Naive thymus-derived CD8-positive, alpha-beta T cell (primary cell): ENCODE measurements at places on chromosomes 4 and X. TPM values are rescaled to one million over a fixed set of nuclear protein-coding genes. Genes with fewer than 3 reads are reported as not detected.

DNA sequence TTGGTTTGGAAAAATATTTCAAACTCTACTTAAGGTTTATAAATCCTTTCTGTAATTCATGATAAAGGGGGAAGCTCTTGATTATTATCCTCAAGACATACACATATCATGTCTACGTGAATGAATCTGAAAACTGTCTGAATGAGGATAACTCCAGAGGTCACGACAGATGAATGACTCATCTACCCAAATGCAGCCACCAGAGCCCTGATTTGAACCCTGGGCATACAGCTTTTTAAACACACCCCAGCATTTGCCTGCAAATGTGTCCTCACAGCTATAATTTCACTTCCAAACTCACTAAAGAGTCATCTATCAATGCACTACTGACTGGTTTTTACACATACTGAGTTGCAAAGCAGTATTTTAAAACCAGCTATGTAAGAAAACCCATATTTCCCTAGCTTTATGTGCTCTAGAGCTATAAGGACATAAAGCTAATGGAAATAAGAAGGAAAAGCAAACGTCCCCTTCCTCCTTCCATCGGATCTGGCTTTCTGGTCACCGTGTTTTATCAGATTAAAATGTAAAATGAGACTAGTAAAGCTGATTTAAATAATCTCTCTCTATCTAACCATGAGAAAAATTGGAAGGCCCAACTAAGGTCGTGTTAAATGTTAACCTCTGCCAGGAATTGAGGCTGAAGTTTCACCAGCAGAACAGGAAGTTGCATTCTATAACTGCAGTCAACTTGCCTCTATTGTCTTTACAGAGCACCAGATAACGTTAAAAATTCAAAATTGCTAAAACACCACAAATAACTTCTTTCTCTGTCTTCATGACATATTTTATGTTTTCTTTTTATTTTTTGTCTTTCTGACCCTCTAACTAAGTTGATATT, 63.1 kb upstream of the SPP1 start:
- H3K36me3 ChIP-seq = no peaks in the 10 kb centered on the region
- H3K4me3 ChIP-seq = no peak overlapping the region
- H3K27ac ChIP-seq = no peak overlapping the region
- H3K4me1 ChIP-seq = peaks cover 3% of the 10 kb centered on the region
- no peak for DNase-seq

DNA sequence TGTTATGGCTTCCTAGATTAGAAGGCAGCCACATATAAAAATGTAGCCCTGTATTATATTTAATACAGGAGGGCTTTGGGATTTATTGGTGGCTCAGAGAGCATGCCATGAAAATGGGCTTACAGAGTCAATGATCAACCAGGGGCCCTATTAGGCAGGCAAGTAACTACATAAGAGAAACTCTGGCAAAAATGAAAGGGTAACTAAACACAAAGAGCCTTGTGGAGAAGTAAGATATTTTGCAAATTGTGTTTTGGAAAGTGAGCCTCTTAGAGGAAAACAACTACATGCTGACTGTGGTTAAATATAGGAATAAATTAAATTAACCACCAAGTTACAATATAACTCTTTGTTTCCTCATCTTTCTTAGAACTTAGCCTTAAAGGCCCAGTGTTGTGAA, 5.5 kb downstream of the SAT1 start:
- DNase-seq = no peak
- H3K4me1 ChIP-seq = peaks cover 18% of the 10 kb centered on the region
- no peak overlapping the region for H3K4me3 ChIP-seq
- H3K27ac ChIP-seq = no peak overlapping the region

DNA sequence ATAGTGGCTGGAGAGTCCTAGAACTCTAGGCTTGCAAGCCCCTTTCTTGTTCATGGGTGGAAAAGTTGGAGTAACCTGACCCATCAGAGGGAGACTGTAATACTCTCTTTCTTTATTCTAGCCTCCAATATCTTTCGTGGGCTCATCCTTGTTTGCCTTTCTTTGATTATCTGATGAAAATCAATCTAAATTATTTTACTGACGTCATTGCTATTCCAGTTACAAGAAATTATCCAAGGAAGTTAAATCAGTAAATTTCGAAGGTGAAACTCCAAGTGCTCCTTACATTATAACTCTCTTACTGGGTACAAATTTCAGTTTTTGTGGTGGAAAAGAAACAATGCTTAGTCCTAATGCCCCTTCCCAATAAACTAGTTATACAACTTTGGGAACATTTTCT, 412.9 kb downstream of the IDS start:
- H3K27me3 ChIP-seq = no peaks in the 10 kb centered on the region
- no peak overlapping the region for H3K4me3 ChIP-seq
- DNase-seq = no peak
- H3K27ac ChIP-seq = no peak overlapping the region
- H3K36me3 ChIP-seq = no peaks in the 10 kb centered on the region

- no peak overlapping the region for H3K4me3 ChIP-seq
- no peaks in the 10 kb centered on the region for H3K36me3 ChIP-seq
- H3K27me3 ChIP-seq = no peaks in the 10 kb centered on the region
- peaks cover 29% of the 10 kb centered on the region for H3K4me1 ChIP-seq
- no peak for DNase-seq
- H3K27ac ChIP-seq = peak overlapping the region; percentile 43
Observed at GRCh38 chrX:1455948-1456280, 3.2 kb upstream of the ASMTL start.

- no peak overlapping the region for H3K4me3 ChIP-seq
- peaks cover 4% of the 10 kb centered on the region for H3K36me3 ChIP-seq
- no peaks in the 10 kb centered on the region for H3K27me3 ChIP-seq
- H3K27ac ChIP-seq = no peak overlapping the region
Observed at GRCh38 chrX:22666441-22666840, 333.3 kb upstream of the DDX53 start.

DNA sequence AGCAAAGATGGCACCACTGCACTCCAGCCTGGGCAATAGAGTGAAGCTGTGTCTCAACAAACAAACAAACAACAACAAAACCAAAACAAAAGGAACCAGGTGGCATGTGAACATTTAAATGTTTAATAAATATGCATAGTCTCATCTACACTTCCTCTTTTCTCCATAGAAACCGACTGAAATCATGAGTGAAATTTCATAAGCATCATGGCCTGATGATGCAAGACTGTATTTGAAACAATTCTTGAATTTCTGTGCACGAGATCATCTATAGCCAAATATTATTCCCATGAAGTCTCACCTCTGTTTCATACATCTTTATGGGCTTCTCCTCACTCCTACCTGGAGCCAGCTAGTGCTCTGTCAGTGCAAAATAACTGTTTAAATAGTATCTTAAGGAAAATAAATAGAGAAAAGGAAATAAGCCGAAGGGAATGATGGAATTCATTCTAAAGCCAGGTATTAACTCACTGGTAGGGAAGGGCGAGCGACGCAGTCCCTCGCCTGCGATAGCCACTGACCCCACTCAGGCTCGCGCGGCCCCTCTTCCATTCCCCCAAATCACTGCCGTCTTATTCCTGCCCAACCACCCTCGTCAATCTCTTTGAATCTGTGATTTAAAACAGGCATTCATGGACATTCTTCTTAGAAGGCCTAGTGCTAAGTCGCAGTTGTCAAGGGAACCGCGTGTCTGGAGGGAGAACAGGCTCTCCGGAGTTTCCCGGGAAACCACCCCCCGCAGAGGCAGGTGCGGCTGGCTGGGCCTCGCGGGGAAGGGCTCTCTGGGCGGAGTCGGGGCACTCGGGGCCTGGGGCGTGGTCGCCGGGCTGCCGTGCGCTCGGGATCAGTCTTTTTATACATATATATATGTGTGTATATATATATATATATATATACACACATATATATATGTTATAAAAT, 52.4 kb upstream of the TRIM2 start:
- no peaks in the 10 kb centered on the region for H3K36me3 ChIP-seq
- H3K4me3 ChIP-seq = peak overlapping the region; percentile 96
- no peak overlapping the region for H3K27ac ChIP-seq
- DNase-seq = no peak
- no peaks in the 10 kb centered on the region for H3K27me3 ChIP-seq
- H3K4me1 ChIP-seq = peaks cover 27% of the 10 kb centered on the region

DNA sequence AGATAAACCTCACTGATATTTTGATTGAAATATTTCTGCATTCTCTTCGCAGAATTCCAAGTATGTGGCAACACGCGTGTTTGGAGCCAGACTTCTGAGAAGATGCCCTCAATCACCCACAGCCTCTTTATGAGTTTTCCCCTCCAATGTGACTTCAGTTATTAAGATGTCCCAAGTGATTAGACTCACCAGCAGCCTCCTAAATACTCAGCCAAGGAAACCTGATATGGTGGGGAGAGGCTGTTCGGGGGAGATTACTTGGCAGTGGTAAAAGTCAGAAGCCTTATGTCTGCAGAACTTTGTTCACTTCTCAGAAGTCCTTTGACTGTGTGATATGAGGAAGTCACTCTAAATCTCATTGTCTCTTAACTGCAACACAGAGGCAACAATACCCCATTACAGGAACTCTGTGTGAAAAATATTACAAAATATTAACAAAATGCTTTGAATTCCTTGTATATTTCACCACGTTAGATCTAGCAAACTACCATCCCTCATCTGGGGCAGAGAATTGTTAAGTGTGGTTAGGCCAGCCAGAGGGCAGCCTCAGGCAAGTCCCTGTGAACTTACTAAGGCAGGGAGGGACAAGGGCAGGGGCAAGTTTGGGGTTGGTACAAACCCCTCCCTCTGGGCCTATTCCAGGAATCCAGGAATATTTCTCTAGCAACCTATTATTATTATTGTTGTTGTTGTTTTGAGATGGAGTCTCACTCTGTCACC, 151.4 kb upstream of the USP9X start:
- H3K4me1 ChIP-seq = peaks cover 24% of the 10 kb centered on the region
- peak overlapping the region; percentile 93 for H3K27ac ChIP-seq

DNA sequence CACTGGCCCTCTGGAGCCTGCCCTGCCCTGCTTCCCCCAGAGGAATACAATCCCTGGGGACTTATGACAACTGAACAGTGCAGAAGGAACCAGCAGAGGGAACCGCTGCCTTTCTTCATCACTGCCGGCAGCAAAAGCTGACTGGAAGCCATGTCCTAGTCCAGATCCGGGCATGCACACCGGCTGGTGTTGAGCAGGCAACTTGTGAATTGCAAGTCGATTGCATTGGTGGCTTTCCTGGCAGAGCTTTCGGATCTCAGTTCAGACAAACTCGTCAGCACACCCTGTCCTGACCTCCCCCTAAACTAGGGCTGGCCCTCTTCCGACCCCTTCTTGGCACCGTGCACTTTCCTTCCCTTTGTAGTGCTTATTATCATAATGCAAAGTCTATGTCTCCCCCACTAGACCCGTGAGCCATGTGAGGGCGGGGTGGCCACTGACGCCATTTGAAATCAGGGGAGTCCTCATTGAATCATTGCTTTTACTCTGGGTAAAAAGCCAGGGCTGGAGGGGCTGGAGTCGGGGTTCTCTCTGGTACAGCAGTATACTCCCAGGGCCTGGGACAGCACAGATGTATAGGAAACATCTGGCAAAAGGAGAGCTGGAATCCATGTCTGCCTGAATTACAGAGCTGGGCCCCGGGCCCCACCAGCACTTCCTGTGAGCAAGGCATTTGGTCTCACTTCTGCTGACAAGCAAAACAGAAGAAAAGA, 1.8 kb downstream of the ARHGAP4 start:
- peak overlapping the region; percentile 96 for H3K27ac ChIP-seq
- H3K4me1 ChIP-seq = peaks cover 10% of the 10 kb centered on the region
- H3K27me3 ChIP-seq = no peaks in the 10 kb centered on the region
- H3K4me3 ChIP-seq = peak overlapping the region; percentile 94

Gene HSD17B13
- 0.94 TPM for total RNA-seq

DNA sequence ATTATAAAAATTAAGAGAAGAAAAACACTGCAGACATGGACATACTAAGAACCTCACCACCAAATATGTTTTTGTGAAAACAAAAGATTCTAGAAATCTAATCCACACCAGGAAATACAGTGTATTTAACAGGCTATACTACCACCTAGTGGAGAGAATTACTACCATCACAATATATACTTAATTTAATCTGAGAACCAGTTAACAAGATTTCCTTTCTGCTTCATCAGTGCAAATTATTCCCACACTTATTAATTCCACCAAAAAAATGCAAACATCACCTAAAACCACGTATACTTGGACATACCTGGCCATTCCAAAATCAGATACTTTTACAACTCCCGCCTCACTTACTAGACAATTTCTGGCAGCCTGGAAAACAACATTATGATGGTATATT, 7.0 kb upstream of the TXK start:
- peaks cover 31% of the 10 kb centered on the region for H3K4me1 ChIP-seq
- no peak overlapping the region for H3K27ac ChIP-seq
- peak overlapping the region; percentile 79 for H3K4me3 ChIP-seq
- no peaks in the 10 kb centered on the region for H3K36me3 ChIP-seq

GRCh38 chrX:114619874-114620273, 36.0 kb downstream of the HTR2C start:
- H3K4me1 ChIP-seq = no peaks in the 10 kb centered on the region
- H3K27me3 ChIP-seq = no peaks in the 10 kb centered on the region
- no peaks in the 10 kb centered on the region for H3K36me3 ChIP-seq
- no peak overlapping the region for H3K27ac ChIP-seq
- H3K4me3 ChIP-seq = no peak overlapping the region

Gene C4orf36
- total RNA-seq = not detected

DNA sequence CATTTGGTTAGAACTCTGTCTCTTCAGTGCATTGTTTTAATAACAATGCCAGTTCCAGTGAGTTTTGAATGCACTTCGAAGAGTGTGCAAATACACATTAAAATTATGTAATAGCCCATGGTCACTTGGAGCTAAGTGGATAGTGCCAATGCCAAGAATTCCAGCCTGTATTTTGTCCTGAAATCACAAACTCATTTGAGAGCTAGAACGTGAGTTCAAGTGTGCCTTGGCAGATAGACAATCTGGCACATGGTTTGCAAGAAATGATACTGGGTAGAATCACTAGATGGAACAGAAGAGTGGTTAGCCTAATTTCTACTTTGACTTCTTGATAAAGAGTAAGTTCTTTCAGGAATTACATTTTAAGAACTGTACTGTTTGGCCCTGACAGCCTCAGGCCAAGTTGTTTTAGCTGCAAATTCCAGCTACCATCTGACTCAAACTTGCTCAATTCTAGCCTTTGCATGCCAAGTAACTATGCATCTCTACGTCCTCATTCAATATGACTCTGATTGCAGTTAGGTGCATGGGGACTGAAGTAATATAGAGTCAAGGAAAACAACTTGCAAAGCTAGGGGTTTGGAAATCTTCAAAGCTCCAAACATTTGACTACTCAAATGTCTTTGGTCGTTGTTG, 131.9 kb upstream of the SMIM31 start:
- DNase-seq = no peak
- H3K27me3 ChIP-seq = no peaks in the 10 kb centered on the region
- no peak overlapping the region for H3K27ac ChIP-seq
- no peak overlapping the region for H3K4me3 ChIP-seq
- H3K36me3 ChIP-seq = no peaks in the 10 kb centered on the region

DNA sequence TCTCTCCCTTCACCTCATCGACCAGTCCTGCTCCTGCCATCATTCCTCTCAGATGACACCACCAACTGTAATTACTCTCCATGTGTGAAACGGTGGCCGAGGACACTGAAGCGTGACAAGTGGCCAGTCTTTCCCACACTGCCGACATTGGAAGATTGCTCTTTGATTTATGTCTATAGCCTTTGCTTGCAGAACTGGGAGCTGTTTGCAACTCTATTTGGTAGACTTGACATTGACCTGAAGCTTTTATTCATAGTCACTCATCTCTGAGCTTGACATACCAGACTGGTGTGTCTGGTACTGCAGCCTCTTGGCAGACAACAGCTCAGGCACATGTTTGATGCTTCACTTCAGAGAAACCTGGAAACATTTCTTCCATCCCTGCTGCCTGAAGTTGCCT, 121.8 kb upstream of the GALNT7 start:
- DNase-seq = no peak
- H3K36me3 ChIP-seq = no peaks in the 10 kb centered on the region
- peaks cover 17% of the 10 kb centered on the region for H3K27me3 ChIP-seq
- no peaks in the 10 kb centered on the region for H3K4me1 ChIP-seq
- H3K4me3 ChIP-seq = no peak overlapping the region

Gene LNX1
- total RNA-seq = not detected
